ENCODE measurements at places on chromosomes 16 and 17. TPM values are rescaled to one million over a fixed set of nuclear protein-coding genes. Genes with fewer than 3 reads are reported as not detected.

CDRT15L2 gene
- not detected for total RNA-seq

TAC4 gene
- not detected for total RNA-seq

GRCh38 chr16:50457979-50458491 lies 89.2 kb upstream of the BRD7 start:
- DNase-seq = no peak

GRCh38 chr17:75498039-75498725 lies 17.2 kb downstream of the CASKIN2 start:
- DNase-seq = no peak

- DNase-seq = peak; percentile 77
Measured at GRCh38 chr17:64679710-64680216, 17.7 kb upstream of the SMURF2 start.
